ENCODE measurements at places on chromosomes 2 and 18.

GRCh38 chr2:65831509-65831908 lies 399.1 kb upstream of the SPRED2 start:
- no peak for DNase-seq

DNA sequence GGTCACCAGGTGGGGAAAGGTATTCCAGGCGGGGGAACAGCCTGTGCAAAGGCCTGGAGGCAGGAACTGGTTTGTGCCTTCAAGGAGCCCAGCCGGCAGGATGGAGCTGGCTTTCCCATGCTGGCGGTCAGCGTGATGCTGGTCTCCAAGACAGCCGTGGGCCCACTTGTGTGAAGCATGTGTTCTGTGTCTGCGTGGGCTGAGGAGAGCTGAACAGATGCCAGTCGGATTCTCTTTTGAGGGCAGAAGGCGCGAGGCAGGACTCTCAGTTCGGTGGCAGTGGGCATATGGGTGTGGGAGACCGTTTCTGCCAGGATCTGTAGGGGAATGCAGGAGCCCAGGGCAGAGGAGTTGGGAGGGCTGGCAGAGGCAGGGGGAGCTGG lies 191.6 kb downstream of the TWIST2 start:
- no peak for DNase-seq

DNA sequence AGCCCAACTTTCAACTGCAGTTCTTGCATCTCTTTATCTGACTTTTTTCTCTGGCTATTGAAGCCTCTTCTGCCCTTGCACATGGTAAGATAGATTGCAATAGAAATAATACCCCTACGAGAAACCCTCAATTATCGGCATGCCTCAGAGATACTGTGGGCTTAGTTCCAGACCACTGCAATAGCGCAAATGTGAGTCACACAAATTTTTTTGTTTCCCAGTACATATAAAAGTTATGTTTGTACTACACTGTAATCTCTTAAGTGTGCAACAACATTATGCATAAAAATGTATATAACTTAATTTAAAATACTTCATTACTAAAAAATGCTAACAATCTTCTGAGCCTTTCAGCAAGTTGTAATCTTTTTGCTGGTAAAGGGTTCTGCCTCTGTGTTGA lies 124.7 kb downstream of the PDE1A start:
- no peak for DNase-seq

- no peak for DNase-seq
These were observed 44.6 kb upstream of the RAPH1 start for GRCh38 chr2:203579730-203580129.

GRCh38 chr2:145751155-145751554 lies 1231.2 kb upstream of the ZEB2 start:
- no peak for DNase-seq

Measured in H9 (cell line).